ENCODE measurements at places on chromosomes 11 and 22. TPM values are rescaled to one million over a fixed set of nuclear protein-coding genes. Genes with fewer than 3 reads are reported as not detected.

GRCh38 chr11:110287537-110287936 lies 8.9 kb downstream of the RDX start:
- no peak for DNase-seq

- DNase-seq, result no peak
Observed at GRCh38 chr22:24843048-24843447, 37.0 kb downstream of the SGSM1 start.

GRCh38 chr22:39087881-39088684 lies 9.0 kb upstream of the APOBEC3H start:
- no peak for DNase-seq

GRCh38 chr11:94002226-94002625 lies 18.9 kb upstream of the HEPHL1 start:
- no peak for DNase-seq

DNA sequence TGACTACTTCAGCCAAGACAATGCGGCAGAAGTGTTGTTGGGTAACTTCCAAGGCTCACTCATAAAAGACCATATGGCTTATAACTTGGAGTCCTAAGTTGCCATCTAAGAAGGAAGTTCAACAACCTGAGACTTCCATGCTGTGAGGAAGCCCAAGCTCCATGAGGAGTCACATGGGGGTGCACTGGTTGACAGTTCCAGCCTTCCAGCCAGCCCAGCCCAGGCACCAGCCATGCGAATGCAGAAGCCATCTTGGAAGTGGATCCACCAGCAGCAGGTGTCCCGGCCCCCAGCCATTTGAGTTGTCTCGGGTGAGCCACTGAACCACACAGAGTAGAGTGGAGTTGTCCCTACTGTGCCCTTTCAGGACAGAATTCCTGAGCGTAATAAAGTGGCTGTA lies 32.8 kb upstream of the WNT7B start:
- peak; percentile 62 for DNase-seq

- DNase-seq, result no peak
Observed at GRCh38 chr11:103998826-103999508, 37.5 kb upstream of the DDI1 start.

OR5B21 gene
- polyA plus RNA-seq, result not detected

RFPL3 gene
- 0.21 TPM for polyA plus RNA-seq

DNA sequence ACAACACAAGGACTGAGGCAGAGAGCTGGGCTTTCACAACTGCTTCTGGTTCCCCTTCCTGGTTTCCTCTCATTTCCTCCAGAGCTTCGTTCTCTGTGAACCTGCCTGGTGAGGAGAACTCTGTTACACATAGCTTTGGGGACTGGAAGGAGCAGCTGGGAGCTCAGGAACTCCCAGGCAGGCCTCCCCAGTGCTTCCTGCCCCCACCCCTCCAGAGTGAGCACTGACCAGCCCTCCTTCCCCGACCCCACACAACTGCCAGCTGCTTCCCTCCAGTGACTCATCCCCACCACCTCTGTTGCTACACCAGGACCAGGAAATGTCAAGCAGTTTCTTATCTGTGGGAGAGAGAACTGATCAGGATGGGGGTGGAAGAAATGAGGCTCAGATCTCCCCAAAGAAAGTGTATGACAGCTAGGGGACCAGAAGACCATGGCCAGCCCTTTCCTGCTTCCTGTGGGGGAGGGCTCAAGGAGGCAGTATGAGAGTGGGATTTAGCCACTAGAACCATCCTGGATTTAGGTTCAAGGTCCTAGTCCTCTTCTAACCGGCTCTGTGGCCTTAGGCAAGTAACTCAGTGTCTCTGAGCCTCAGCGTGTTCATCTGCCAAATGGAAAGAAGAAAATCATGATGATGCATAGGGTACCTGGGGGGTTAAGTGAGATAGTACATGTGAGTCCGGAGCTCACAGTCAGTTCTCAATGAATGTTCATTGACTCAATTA lies 4.5 kb upstream of the TP53I11 start:
- no peak for DNase-seq
